Activated CD4-positive, CD25-positive, alpha-beta regulatory T cell treated with anti-CD3 and anti-CD28 coated beads, Interleukin-2, amount 50 U/mL, for 24 hours (primary cell): ENCODE measurements at places on chromosomes 5 and 9.

DNA sequence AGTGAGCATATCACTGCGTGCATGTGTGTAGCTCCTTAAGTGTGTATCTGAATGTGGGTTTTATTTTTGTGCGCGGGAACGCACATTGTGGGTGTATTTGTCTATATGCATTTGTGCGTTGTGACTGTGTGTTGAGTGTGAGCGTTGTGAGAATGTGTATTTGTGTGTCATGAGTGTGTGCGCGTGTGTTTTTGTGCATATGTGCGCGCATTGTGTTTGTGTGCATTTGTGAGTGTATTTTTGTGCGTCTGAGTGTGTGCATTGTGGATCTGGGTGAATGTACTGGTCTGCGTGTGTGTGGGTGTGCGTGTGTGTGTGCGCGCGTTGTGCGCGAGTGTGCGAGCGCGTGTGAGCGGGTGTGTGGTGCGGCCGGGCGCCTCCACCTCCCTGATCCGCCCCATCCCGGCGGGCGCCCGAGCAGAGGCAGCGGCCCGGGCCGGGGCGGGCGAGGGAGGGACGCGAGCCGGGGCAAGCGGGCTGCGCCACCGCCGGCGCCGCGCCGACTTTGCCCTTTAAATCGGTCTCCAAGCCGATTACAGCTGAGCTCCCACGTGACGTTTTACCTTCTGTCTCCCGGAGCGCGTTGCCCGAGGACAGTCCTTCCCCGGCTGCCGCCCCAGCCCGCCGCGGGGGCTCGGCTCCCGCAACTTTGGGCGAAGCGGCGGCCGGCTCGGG lies at the start of gene RASGRF2:
Gene RASGRF2, plus strand, starts transcription at position 596 of the 675 bp plus-strand sequence. CDS start 376 bp downstream, outside the sequence.
- peak; percentile 28 for ATAC-seq

DNA sequence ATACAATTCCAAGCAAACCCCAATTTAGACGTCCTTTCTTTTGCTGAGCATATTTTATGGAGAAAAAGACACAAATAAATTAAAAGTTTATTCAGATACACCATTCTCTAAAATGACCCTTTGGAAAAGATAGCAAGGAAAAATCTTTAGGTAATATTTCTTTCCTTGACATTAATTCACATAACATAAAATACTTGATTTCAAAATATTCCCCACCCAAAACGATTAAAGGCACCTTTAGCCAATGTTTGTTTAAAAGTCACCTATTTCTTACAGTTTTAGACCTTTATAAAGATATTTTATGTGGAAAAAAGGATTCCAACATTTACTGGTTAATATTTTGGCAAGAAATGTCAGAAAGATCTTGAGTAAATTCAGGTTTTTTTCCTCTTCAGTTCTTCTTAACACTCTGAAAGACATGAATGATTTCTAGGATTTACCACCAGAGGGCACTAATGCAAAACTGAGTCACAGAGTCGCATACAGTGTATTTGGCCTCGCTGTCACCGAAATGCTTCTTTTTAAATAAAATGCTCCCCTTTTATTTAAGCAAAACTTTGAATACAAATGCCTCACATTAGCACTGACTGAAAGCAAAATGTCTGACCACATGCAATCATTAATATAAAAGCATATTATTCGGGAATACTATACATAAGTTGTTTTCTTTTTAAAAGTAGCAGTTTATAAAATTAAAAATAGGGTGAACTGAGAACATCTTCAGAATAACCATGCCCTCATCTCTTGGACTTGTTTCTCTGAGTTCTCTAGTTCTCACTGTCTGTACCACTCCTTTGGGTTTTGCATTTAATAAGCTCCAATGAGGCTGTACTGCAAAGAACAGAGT lies 122.5 kb downstream of the SLC1A3 start:
- ATAC-seq = peak; percentile 58

DNA sequence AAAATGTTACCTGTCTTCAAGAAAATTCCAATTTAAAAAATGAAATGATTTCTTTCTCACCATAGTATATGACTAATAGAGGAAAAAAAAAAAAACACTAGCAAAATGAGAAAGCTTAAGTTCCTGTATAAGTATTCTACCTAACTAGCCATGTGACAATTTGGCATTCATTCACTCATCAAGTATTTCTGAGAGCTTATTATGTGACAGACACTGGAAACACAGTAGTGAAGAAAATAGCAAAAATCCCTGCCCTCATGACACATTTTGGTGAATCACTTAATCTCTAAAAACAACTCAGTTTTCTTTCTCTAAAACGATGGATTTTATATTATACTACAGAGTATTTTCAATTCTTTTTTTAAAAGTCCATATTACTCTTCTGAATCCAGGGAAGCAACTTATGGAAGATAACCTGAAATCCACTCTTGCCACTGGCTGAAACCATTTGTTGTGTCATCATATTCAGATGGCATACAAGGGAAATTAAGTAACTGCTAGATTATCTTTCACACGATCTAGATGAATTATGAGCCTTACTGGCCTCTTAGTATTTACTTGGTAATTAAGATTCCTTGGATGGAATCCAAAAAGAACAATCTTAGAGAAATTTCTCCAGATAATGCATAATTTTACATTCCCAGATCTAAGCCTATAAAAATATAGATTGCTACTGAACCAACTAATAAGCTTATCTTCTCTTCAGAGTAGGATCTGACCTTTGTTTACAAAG lies 5.5 kb downstream of the PTBP3 start:
- ATAC-seq = peak; percentile 82

GRCh38 chr5:132272311-132273210 lies 15.1 kb downstream of the PDLIM4 start:
- ATAC-seq = peak; percentile 42

GRCh38 chr9:133378408-133378962 lies 2.3 kb downstream of the STKLD1 start:
- no peak for ATAC-seq
